ENCODE measurements at places on chromosomes 1 and 21.
A peak's percentile ranks its signal among the peaks of the same experiment; 100 is the strongest.

GRCh38 chr1:65764052-65764451, 28.6 kb upstream of the PDE4B start:
- no peak for DNase-seq

GRCh38 chr21:27196651-27197050, 229.8 kb upstream of the ADAMTS5 start:
- DNase-seq, result no peak

DNA sequence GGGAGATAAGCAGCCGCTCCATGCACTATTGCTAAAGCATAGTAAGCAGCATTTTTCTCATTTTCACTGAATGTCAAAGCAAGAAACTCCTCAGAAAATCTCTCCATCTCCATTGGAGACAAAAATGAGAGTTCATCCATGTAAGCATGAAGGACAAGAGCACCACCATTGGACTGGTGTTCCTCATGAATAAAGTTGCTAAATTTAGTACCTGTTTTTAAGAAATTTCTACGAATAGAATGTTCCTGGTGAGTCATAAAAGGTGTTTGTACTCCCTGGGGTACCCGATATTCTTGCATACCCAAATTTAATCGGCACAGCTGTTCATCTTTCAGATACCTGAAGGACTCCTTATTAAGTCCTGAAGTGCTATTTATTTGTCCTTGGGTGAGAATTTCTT, 14.8 kb downstream of the RSBN1 start:
- DNase-seq, result no peak

DNA sequence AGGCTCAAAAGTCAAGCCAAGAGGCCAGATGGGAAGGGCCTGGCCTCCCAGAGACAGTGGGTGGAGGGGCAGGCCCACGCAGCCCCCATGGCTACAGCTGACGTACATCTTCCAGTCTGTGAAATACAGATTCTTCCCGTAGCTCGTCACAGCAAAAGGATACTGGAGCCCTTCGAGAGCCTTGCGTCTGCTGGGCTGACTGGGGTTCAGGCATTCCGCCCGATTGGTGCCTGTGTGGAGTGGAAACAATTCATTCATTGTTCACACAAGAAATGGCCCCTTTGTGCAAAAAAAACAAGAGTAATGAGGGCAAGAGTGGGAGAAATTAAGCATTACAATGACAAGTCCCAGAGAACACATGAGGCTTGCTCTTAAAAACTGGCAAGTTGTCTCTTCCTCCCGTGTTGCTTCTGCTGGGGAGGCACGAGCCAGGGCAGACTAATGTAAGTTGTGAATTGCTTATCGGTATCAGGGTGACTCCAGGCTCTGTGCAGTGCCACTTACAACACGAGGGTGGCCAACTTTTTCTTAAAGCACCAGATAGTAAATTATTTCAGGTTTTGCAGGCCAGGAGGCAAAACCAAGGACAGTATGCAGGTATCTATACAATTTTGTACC, 85.1 kb downstream of the NID1 start:
- DNase-seq, result no peak

DNA sequence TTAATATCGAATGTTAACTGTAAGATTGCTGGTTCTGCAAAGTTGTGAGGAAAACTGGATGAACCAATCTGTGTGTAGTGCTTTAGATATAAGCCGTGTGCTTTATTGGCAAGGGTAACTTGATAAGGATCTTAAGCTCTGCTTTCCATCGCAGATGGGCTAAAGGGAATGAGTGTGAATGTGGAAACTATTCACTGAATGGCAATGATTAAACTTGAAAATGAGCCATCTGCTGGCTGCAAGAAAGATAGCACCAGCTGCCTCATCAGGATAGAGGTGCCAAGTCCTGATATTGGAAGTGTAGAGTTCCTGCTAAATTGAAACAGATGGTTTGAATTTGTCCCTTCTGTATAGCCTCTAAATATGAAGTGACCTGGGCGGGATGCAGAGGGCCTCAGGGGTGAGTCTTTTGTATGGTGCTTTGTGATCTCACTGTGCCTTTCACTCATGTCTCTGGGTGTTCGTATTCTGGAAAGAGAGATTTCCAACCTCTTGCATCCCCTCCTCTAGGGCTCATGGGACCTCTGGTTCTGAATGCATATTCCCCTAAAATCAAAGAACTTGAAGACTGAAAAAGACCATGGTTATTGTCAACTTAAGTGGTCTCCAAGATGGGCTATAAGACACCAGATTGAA, 9.2 kb downstream of the FCRL3 start:
- peak; percentile 13 for DNase-seq

- no peak for DNase-seq
These were observed 62.0 kb downstream of the TNN start for GRCh38 chr1:175129644-175129996.

DNA sequence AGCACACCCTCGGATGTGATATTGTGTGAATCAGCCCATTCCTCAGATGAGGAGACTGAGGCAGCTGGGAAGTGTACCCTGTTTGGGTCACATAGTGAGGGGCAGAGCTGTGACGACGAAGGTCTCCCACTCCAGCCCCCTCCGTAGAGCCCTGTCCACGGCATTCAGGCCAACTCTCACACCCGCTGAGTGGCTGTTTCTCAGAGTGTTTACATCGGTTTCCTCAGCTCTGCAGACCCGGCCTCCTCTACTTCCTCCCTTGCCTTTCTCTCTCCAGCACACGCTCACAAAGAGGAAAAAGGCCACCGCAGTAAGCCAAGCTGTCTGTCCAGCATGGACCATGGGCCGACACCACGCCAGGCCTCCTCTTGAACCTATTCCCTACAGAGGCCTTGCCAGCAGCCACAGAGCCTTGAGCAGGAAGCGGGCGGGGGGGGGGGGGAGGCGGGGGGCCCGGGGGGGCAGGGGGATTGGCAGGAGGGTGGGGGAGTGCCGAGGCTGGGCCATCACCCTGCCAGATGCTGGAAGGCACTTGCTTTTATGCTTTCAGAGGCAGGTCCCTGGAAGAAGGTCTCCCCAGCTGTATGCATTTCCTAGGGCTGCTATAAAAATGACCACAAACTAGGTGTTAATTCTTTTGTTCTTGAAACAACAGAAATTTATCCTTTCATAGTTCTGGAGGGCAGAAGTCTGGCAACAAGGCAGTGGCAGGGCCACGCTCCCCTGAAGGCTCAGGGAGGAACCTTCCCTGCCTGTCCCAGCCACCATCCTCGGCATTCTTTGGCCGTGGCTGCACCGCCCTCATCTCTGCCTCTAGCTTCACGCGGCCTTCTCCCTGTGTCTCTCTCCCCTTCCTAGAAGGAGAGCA, 178.4 kb downstream of the PSMG1 start:
- DNase-seq, result no peak

DNA sequence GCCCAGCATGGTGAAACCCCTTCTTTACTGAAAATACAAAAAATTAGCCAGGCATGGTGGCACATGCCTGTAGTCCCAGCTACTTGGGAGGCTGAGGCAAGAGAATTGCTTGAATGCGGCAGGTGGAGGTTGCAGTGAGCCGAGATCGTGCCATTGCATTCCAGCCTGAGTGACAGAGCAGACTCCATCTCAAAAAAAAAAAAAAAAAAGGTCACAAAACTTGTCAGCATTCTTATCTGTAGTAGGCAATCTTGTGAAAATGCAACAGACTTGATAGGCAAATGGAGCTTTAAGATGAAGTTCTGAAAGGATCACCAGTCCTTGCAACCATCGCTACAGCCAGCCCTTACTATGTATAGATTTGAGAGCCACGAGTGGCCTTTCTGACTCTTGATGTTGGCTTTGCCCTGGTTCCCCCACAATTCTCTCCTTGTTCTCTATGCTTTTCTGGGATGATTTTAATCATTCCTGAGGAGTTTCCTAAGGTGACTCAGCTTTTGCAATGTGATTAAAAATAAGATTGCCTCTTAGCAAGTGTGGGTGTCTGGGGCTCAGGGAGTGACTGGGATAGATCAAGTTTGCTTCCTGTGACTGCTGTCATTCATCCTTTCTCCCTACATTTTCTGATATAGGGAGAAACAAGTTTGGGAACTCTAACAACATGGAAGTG, 7.1 kb upstream of the MAP1LC3C start:
- DNase-seq, result no peak

Measured in NCI-H1694 (cell line).